Stimulated activated CD4-positive, alpha-beta T cell treated with anti-CD3 and anti-CD28 coated beads, Interleukin-15, amount 100 ng/mL, for 1 hour (primary cell): ENCODE measurements at places on chromosomes 2 and 18.

DNA sequence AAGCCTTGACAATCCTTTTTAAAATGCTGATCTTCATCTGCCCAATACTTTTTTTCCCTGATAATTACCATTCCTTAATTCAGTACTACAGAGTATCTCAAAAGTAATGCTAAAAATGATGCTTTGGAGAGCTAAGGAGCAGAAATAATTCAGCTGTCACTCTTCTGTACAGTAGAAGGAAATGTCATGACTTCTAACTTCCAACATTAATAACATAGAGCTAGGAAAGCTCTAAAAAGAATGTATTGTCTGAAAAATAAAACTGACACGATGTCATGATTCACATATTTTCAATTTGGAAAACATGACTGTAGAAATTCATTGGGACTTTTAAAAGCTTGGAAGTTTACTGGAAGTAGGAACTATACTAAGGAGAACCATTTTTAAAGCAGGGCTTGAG is 212.3 kb downstream of the GULP1 start:
- no peak for DNase-seq

DNA sequence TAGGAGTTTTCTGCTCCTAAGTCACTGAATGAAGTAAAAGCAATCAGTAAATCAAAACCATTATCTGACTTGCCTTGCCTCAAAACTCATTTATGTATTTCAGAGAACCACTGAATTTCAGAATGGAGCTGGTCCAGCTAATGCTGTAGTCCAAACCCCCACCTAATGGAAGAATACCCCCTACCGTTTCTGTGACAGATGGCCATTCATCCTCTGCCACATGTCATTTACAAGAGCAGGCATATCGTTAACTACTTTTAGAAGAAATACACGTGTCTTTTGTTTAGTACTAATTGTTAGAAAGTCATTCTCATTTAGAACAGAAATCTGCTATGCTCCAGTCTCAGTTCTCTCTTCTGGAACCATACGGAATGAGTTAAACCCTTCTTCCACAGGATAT is 12.8 kb upstream of the GALNT5 start:
- DNase-seq, result no peak

- no peak for DNase-seq
These were observed 27.6 kb upstream of the TMBIM1 start for GRCh38 chr2:218319813-218320365.

DNA sequence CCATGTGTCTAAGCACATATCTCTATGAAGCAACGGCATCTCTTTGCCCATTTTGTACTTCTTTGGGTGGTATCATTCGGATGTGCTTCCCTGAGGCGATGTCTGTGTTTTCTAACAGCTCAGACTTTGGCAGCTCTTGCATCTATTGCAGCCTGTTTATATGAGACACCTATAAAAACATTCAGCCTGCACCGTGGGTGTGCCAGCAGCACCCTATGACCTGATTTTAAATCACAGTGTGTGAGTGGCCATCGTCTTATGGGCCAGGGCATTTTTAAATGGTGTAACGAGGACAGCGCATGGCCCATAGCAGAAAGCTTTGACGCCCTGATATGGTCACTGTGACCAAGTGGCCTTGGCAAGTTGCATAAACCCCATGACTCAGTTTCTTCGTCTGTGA is 12.9 kb downstream of the NPAS2 start:
- no peak for DNase-seq

GRCh38 chr2:222545823-222546795 is 109.8 kb downstream of the FARSB start:
- no peak for DNase-seq

DNA sequence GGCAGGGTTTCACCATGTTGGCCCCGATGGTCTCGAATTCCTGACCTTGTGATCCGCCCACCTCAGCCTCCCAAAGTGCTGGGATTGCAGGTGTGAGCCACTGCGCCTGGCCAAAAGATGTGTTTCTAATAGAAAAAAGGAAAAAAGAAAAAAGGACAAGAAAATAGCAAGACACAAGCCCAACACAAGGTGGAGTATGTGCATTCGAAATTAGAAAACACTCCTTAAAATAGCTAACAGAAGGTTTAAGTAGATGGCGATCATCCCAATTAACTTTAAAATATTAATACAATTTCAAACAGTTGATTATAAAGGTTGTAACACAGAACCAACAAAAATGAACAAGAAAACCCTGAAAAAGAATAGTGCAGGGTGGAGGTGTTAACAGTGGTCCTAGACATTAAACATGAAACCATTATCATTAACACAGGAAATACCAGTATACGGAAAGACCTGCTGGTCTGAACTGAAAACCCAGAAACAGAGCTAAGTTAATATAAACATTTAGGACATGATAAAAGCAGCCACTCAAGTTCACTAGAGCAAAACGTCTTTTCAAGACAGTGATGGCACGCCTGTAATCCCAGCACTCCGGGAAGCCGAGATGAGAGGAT is 57.9 kb downstream of the HDLBP start:
- DNase-seq, result no peak

DNA sequence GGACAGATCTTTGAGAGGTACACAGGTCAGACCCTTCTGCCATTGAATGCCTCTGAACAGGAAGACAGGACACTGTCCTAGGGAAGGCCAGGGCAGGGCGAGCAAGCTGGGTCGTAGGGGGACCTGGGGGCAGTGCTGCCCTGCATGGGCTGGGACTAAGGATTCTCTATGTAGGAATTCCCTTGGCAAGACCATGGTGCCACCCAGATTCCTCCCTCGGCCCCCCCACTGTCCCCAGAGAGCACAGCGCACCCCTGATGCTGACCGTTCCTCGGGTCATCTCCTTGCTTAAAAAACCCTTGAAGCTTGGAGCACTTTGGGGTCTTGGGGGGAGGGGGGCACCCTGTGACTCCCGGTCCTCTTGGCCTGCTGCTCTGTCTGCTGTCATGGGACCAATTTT is 195.1 kb downstream of the SEPTIN10 start:
- no peak for DNase-seq

DNA sequence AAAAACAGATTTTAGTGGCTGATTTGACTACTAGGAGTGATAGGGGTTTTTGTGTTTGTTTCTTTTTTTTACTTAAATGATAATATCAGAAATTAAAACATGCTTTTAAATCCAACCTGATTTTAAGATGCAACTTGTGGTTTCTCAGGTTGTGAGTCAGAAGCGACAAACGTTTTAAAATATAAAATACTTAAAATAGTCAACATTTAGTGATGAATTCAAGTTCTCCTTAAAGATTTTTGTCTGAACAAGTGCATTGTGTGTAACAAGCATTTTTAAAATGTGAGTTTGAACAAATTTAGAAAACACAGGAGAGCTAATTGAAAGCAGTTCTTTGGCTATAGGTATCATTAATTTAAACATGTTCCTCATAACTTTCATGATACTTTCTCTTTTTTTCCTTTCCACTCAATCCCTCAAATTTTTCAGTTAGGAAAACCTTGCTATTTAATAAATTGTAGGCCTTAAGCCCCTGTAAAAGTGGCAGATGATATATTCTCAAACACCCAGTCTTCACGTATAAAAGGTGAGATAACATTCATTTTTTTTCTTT is 3.6 kb downstream of the TBR1 start:
- no peak for DNase-seq

- DNase-seq, result no peak
These were observed 239.6 kb downstream of the PIEZO2 start for GRCh38 chr18:10909724-10910123.

- DNase-seq, result no peak
These were observed 451.9 kb downstream of the ARHGAP15 start for GRCh38 chr2:143581134-143581533.

- no peak for DNase-seq
These were observed 86.9 kb downstream of the ZFP36L2 start for GRCh38 chr2:43139501-43139900.

DNA sequence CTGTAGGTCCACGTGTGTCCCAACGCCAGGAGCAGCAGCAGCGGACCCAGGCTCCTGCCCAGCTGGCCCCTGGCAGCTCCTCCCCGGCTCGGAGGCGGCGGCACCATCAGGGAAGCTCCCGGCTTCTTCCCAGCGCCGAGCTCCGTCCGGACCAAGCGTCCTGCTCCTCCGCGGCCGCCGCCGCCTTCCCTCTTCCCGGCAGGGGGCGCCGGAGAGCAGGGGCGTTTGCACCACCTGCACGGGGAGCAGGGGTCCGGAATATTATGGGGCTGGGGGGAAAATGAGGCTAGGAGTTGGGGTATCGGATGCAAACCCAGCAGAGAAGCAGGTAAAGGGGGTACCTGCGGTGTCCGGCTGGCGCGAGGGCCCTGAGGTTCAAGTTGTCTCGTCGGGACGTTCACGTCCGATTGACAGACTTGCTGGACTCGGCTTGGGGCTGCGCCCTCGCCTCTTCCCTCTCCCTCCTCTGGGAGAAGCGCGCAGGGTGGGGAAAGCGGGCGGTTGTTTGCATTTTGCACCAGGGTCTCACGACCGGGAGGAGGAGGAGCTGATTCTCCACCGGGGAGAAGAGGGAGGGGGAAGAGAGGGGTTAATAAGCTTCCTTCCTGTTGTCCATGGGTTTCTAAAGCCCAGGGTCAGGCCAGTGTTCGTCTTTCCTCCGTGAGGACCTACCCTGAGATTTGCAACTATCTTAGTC is at the start of gene CCBE1:
Gene CCBE1 (minus strand): TSS at position 188 of the 697 bp plus-strand sequence.
- DNase-seq, result no peak

DNA sequence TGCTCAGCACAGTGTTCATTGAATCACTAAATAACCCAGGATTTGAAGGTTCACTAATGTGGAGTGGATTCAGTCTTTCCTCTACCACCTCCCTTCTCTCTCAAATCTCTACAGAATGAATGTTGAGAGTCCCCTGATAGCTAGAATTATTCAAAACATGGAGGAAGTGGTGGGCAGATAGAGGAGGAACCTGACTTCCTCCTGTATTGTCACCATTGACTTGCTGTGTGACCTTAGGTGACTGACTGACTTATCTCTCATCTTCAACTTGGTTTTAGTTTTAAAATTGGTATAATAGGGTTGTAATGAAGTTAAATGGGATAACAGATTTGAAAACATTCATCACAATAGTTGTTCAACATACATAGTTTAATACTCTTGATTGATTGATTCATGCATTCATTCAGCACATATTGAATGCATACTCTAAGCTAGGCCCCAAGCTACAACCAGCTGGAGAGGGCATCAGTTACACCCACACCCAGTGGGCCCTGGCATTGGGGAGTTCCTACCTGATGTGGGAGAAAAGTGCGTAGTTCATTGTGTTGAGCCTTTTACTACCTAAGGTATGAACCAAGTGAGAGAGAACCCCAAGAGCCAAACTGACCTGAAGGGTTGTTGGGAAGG is 96.0 kb downstream of the WDR7 start:
- no peak for DNase-seq

DNA sequence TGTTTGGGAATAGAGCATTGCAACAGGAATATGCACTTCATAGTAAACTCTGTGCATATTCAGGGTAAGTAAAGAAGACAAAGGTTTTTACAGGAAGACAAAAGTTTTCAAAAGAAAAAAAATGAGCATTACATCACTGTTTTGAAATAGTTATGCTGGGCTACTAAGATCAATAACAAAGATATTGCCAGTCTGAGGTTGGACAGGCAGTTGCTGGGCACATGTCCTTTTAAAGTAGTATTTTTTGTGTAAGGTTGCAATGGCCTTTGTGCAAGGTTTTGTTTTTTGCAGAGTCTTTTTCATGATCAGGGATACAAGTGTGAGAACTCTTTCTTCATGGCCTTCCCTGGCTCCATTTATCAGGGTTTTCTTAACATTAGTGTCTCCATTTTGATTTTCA is 16.2 kb downstream of the IL1B start:
- no peak for DNase-seq

DNA sequence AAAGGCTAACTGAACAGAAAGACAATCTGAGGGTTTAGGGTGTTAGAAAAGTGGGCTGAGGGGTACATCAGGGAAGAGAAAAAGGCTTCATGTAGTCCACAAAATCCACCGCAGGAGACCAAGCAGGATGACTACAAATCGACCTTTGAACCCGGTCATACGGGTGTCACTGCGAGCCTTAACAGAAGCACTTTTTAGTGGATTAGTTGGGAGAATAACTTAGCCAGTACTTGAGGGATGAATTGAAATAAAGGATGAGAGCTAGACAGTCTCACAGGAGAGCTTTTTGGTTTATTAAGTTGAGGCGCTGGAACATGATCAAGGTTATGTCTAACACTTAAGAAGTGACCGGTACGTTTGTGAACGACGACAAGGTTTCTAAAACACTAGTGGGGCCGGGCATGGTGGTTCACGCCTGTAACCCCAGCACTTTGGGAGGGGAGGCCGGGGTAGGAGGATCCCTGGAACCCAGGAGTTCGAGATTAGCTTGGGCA is 217.7 kb downstream of the MCFD2 start:
- no peak for DNase-seq
